Activated naive CD8-positive, alpha-beta T cell treated with anti-CD3 and anti-CD28 coated beads for 36 hours (primary cell): ENCODE measurements at places on chromosomes 13 and 19. TPM values are rescaled to one million over a fixed set of nuclear protein-coding genes. Genes with fewer than 3 reads are reported as not detected.

DNA sequence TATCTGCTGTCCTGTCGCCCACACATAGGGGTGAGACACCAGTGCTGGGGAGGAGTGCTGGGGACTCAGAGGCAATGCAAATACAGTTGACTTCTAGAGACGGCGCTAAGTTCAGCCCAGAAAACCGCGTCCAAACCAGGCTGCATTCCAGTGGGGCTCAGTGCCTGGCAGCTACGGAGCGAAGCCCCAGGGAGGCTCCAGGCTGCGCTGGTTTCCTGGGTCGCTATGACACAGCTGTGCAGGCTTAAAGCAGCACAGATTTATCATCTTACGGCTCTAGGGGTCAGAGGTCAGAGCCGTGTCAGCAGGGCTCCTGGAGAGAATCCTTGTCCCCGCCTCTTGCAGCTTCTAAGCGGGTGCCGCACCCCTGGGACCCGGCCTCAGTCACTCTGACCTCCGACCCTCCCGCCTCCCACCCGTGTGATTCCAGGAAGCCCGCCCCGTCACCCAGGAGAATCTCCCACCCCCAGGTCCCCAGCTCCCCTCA is 61.6 kb downstream of the ANKRD10 start:
- H3K36me3 ChIP-seq, result peaks cover 9% of the 10 kb centered on the region
- H3K27me3 ChIP-seq, result peaks cover 4% of the 10 kb centered on the region
- H3K27ac ChIP-seq, result no peak overlapping the region
- no peak for DNase-seq
- H3K4me1 ChIP-seq, result peaks cover 13% of the 10 kb centered on the region

- no peak overlapping the region for H3K4me3 ChIP-seq
- H3K36me3 ChIP-seq, result no peaks in the 10 kb centered on the region
- DNase-seq, result no peak
- no peak overlapping the region for H3K27ac ChIP-seq
- H3K4me1 ChIP-seq, result peaks cover 2% of the 10 kb centered on the region
Measured at GRCh38 chr13:35732565-35732964, 256.1 kb upstream of the MAB21L1 start.

GRCh38 chr13:110684388-110685056 is 21.4 kb downstream of the CARS2 start:
- H3K36me3 ChIP-seq, result peaks cover 14% of the 10 kb centered on the region
- H3K27me3 ChIP-seq, result no peaks in the 10 kb centered on the region
- H3K4me1 ChIP-seq, result no peaks in the 10 kb centered on the region
- no peak for DNase-seq

DNA sequence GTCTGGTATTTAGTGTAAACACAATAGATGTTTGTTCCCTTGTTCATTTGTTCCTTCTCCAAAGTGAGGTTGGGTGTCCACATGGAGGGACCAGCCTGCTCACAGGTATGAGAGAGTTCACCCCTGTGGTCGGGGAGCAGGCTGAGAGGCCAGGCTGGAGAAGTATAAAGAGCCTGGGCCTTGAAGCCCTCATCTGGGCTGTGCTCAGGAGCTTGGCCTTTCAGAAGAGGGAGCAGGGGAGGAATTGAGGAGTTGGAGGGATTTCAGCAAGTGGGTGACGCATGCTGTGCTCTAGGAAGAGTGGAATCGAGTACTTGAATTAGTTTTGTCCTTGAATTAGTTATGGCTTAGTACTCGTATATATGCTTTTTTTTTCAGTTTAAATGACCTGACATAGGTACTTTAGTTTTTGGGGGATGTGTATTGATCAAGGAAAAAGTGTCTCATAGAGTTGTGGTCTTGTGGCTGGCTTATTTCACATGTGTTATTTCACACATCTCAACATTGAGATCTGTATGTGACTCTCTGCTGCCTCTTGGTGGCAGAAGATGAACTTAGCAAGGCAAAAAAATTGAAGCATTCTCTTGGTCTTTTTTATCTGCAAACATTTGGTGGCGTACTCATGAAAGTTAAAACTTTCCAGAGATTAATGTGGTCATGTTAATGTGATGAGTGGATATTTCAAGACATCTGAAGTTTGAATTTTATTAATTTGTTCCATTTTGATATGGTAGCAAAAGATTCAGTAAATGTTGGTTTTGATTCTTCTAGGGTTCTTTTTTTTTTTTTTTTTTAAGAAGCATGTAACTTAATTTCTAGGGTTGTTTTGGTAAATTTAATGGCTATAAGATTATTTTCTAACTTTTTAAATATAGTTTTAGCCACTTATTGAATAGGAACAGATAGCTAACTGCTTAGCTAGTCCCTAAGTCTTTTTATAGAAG is 54.3 kb downstream of the SLAIN1 start:
- peaks cover 25% of the 10 kb centered on the region for H3K4me1 ChIP-seq
- H3K27ac ChIP-seq, result peak overlapping the region; percentile 83
- no peak overlapping the region for H3K4me3 ChIP-seq
- no peaks in the 10 kb centered on the region for H3K27me3 ChIP-seq

DNA sequence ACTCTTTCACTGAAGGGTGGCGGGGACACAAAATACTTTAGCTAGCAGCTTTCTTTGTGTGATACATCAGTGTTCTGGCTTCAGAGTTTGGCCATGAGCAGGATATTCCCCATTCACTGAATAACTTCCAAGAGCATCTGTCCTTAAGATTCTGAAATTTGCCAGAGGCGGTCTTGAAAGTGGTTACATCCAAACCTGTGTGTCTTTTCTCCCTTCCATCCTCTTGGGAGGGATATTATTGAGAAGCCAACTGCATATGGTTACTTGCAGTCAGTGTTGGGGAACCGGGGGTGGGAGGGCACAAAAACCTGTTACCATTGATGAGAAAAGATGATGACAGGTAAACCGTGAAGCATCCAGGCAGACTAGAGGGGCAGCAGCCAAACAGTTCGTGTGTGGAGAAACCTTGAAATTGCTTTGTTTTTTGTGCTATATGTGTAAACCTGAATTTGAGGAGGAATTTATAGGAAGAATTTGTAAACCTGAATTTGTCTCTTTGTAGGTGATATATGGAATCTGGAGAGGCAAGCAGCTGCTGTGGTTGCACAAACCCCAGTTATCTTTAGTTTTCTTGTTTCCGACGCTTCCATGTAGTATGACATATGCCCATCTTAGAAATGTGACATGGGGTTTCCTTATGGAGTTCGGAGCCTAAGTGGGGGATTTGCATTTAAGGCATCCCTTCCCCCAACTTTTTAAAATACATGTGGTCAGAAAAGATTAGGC is 104.8 kb downstream of the WDFY2 start:
- peak; percentile 1 for DNase-seq
- peaks cover 9% of the 10 kb centered on the region for H3K36me3 ChIP-seq
- no peak overlapping the region for H3K27ac ChIP-seq
- H3K27me3 ChIP-seq, result no peaks in the 10 kb centered on the region

DNA sequence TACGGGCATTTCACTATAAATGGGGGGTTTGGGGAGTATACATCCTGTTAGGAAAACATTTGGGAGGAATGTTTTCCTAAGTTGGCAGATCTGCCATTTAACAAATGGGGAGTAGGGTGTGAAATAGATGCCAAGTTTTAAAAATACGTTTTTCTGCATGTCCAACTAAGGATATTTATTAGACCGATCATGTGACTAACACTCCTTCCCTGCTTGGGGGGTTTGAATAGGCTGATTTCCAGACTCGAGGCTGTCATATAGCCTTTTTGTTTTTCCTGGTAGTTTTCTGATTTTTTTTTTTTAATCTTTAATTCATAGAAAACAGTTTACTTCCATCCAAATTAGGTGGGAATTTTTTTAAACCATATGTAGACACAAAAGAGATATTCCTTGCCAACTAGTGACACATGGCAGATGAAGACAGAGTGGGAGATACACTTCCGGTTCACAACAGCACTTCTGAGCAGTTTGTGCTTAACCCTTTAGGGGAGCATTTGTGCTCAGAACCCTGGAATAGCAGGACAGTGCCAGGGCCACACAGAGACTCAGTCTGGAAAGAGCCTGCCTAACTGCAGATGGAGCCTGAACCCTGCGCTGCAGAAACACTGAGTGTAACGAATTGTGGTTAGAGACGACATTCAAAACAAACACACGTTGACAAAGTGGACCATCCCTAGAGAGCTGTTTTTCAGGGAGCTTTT is 5.6 kb upstream of the GATAD2A start:
- no peaks in the 10 kb centered on the region for H3K27me3 ChIP-seq
- H3K4me3 ChIP-seq, result no peak overlapping the region
- DNase-seq, result no peak
- H3K4me1 ChIP-seq, result peaks cover 31% of the 10 kb centered on the region
- no peak overlapping the region for H3K27ac ChIP-seq

DNA sequence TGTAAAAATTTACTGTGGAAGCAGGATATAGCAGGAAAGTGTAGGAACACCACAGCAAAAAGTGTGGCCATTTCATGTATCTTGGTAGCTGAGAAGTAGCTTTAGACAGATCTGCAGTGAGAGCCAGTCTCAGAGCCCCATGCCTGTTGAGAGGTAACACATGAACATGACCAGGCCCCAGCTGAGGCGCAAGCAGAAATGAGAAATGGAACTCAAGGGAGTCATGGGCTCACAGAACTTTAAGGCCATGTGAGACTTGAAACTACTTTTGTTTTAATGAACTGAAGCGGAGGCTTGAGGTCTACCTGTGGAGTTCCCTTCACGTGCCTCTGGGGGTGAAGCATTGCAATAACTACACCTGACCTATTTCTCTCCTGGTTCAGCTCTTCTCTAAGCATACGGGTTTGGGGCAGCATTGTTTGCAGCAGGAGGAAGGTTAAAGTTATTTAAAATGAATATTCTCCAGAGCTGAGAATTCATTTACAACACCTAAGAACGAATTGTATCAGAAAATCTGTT is 3.3 kb downstream of the MYO16 start:
- H3K36me3 ChIP-seq, result no peaks in the 10 kb centered on the region
- no peak for DNase-seq
- no peak overlapping the region for H3K27ac ChIP-seq
- H3K27me3 ChIP-seq, result no peaks in the 10 kb centered on the region
- no peak overlapping the region for H3K4me3 ChIP-seq

- no peak for DNase-seq
- H3K36me3 ChIP-seq, result no peaks in the 10 kb centered on the region
- H3K27ac ChIP-seq, result no peak overlapping the region
- no peak overlapping the region for H3K4me3 ChIP-seq
- no peaks in the 10 kb centered on the region for H3K27me3 ChIP-seq
Measured at GRCh38 chr13:67860315-67860714, 630.2 kb upstream of the PCDH9 start.

Gene ERICH4
- not detected for total RNA-seq

Gene HS6ST3
- total RNA-seq, result not detected

Gene ATXN8OS
- not detected for total RNA-seq

Gene CACNA1A
- 0.54 TPM for total RNA-seq

Gene MEDAG
- not detected for total RNA-seq

Gene ZNF486
- 15.4 TPM for total RNA-seq

Gene GPR18
- total RNA-seq, result 17.6 TPM

Gene ZNF699
- total RNA-seq, result 5.1 TPM

Gene ADM5
- total RNA-seq, result 12.0 TPM
